ENCODE measurements at places on chromosomes 13 and 19.

DNA sequence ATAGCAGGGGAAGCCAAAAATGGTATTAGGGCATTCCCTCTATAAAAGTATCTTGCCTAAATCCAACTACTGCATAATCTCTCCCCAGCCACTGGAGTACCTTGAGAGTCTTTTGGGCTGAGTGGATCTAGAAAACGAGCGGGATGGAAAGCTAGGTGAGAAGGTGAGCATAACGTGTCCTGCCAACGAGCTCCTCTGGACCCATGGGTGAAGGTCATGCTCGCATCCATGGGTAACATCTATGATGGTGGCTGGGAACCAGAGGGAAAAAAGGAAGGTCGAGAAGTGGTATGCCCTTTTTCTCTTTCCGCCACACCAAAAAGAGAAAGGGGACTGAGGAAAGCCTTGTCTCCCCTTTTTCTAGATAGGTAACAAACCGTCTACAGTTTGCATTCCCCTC, 63.0 kb downstream of the ZNF208 start:
- DNase-seq: no peak

GRCh38 chr13:40352380-40352778, 314.1 kb downstream of the FOXO1 start:
- no peak for DNase-seq

GRCh38 chr13:28741084-28741491, 22.3 kb upstream of the SLC46A3 start:
- DNase-seq: no peak

- DNase-seq: peak; percentile 30
Measured at GRCh38 chr13:28492569-28493367, 2.2 kb downstream of the FLT1 start.

DNA sequence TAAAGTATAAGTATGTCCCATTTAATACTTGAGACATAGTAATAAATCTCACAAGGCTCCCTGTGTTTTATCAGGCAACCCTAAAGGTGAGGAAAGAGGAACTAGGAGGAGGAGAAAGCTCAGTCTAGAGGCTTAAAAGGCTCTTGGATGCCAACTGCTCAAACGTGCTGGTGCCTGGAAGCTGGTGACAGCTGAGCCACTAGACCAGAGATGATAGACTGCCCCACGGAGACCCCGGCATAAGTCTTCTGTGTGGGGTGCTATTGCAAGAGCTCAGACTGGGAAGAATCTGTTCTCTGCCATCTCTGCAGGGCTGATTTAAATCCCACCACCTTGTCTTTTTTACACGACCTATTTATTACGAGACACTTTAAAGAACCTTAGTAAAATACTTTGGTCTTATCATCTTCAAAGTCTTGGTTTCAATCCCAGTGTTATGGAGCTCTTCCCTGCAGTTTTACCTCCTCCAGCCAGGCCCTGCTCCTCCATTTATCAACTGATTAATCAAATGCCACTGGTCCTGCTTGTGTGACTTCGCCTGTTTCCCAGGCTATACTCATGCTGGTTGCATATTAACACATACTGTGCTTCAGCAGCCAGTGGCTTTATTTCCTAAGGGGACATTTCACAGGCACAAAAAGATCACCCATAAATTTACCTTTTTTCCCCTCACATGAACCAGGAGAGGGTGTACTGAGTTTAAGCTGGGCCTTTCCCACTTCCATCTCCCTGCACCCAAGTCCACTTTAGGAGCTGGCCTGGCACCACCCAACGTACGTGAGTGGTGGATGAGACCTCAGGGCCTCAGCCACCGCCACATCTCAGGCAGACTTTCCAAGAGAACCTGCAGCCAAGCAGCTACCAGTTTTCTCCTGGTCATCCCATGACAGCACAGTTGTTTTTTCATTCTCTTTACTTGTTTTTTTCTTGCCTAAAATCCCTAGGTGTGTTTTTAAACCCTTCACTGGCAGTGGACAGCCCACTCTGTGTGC, 7.8 kb upstream of the ATP12A start:
- no peak for DNase-seq

DNA sequence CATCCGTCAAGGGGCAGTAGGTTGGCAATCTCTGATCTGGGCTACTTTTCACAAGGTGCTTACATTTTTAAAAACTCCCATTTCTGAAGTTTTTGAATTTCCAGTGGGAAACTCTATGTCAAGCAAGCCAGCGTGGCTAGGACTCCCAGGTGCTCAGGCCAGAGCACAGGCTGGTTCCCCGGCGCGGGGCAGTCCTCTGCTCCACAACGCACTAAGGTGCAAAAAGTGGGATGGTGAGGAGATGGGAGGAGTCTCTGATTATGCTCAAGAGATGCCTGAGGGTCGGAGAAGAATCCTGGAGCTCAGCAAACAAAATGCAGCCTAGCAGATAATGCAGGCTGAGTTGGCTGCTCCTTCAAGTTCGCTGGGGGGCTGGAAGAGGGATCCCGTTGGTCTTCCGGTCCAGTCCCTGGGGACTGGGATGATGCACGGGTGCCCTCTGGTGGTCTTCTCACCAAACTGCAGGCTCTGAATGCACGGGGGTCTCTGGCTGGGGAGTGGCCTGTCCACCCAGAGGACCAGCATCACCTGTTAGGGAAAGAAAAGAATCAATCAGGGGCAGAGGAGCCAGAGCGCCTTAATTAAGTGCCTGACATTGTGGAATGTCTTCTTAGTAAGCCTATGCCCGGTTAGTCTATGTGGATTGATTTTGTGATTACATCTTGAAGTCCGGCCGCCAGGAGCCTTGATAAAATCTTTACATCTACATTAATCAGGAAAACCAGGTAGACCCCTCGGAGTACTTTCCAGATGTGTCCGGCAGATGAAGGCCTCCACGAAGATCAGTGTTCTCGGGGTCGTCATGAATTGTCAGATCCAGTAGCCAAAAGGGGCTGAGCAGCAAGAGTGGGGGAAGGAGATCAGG, 244.4 kb upstream of the MAB21L1 start:
- DNase-seq: peak; percentile 27

- no peak for DNase-seq
Measured at GRCh38 chr19:23587546-23587945, 99.5 kb downstream of the ZNF675 start.
